Activated T-cell treated with anti-CD3 and anti-CD28 coated beads, Interleukin-2, amount 50 U/mL, for 48 hours (primary cell): ENCODE measurements at places on chromosomes 2 and 18.
A peak's percentile ranks its signal among the peaks of the same experiment; 100 is the strongest.

DNA sequence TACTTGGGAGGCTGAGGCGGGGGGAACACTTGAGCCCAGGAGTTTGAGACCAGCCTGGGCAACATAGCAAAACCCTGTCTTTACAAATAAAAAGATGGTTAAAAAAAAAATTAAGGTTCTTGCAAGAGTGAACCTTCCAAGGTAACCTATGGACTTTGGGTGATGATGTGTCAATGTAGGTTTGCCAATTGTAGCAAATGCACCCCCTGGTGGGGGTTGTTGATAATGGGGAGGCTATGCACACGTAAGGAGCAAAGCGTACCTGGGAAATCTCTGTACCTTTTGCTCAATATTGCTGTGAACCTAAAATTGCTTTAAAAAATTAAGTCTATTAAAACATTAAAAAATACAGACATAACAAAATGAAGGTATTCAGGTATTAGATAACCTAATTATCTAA is 70.4 kb downstream of the CWC22 start:
- peak; percentile 49 for DNase-seq

GRCh38 chr2:230140667-230141066 is 71.9 kb upstream of the SLC16A14 start:
- DNase-seq, result no peak

- DNase-seq, result peak; percentile 63
Observed at GRCh38 chr2:86221066-86221684, 21.9 kb downstream of the MRPL35 start.

GRCh38 chr18:78242254-78242643 is 737.4 kb upstream of the SALL3 start:
- DNase-seq, result no peak

DNA sequence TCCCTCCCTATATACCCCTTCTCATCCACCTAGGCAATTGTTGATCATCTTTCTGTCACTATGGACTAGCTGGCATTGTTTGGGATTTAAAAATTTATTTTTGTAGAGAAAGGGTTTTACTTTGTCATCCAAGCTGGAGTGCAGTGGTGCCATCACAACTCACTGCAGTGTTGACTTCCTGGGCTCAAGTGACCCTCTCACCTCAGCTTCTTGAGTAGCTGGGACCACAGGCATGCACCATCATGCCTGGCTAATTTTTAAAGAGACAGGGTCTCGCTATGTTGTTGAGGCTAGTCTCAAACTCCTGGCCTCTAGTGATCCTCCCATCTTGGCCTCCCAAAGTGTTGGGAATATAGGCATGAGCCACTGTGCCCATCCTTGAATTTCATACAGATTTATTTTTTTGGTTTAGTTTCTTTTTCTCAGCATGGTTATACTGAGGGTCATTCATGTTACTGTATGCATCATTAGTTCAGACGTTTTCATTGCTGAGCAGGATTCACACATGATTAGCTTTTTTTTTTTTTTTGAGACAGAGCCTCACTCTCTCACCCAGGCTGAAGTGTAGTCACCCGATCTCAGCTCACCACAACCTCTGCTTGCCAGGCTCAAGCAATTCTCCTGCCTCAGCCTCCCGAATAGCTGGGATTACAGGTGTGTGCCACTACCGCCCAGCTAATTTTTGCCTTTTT is 8.6 kb upstream of the PCARE start:
- no peak for DNase-seq

- no peak for DNase-seq
Observed at GRCh38 chr2:179059026-179059700, 9.2 kb upstream of the CCDC141 start.

DNA sequence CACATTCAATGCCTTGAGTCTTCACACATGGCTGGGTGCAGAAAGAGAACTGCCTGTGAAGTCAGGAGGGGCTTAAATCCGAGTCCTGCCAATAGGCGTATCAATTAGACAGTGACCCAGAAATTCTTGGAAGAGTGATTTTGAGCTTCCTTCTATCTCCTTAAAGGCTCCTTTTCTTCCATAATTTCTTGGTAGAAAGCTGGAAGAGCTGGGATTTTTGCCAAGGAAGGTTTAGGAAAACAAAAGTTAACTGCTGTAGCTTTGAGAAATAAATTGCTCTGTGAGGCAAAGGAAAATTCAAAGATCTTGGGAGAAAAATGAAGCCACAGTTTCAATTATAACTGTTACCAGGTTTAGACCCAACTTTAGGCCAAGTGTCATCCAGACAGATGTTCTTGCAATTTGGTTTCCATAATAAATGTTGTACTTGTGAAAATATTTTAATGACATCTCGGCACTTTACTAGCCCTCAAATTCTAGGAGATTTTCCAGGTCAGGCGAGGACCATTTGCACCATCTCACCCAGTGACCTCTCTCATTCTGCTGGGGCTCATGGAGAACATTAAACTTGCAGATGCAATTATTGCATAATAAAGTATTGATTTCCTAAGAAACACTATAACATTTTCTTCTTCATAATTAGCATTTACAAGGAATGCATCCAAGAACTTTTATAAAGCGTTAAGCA is 329.7 kb upstream of the MEIS1 start:
- DNase-seq, result no peak

GRCh38 chr2:112272669-112273068 is 2.7 kb upstream of the ZC3H6 start:
- DNase-seq, result no peak

DNA sequence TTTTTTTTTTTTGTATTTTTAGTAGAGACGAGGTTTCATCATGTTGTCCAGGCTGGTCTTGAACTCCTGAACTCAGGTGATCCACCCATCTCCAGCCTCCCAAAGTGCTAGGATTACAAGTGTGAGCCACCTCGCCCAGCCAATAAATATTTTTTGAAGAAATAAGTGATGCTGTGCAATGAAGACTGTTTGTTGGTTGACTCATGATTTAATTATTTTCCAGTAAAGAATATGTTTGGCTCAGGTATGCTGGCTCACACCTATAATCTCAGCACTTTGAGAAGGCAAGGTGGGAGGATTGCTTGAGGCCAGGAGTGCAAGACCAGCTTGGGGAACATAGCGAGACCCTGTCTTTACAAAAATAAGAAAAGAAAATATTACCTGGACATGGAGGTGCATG is 41.8 kb upstream of the LPIN2 start:
- no peak for DNase-seq

GRCh38 chr2:31213601-31214443 is 3.5 kb downstream of the CAPN14 start:
- DNase-seq, result no peak
